Stimulated activated CD4-positive, alpha-beta T cell treated with anti-CD3 and anti-CD28 coated beads, Interleukin-4, amount 100 ng/mL, for 4 hours (primary cell): ENCODE measurements at places on chromosomes 11 and 22.
A peak's percentile ranks its signal among the peaks of the same experiment; 100 is the strongest.

DNA sequence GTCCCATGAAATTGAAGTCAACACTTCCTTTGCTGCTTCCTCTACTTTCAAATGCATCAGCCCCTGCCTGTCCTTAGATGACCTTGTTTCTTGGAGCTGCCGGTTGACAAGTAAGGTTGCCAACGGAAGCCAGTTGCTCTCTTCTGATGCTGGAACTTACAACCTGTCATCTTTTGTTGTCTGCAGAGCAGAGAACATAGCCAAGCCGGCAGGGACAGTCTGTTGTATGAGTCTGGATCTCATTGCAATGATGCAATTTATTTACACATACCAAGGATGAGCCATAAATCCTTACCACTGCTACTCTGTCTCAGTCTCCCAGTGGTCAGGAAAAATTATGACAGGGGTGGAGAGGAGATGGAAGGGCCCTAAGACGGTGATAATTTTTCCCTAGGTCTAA lies 151.4 kb downstream of the BLID start:
- no peak for DNase-seq

GRCh38 chr11:128595221-128595620 lies 7.9 kb upstream of the ETS1 start:
- no peak for DNase-seq

- DNase-seq = no peak
These were observed 58.6 kb downstream of the LRRC4C start for GRCh38 chr11:41400819-41401382.

DNA sequence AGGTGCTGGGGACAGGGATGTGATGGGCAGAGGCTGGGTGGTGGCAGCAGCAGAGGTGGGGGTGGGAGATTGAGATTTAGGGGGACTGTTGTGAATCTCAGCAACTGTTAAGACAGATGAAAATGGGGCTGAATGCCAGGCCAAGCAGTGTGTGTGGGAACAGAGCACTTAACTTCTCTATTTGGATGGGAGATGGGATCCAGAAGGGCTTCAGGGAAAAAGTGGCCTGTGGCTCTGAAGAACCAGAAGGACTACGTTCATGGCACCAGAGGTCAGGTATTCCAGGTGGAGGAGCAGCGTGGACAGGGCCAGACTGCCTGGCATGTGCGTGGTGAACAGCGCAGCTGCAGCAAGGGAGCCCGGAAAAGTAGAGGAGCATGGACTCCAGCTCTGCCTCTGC lies 82.6 kb upstream of the SYT13 start:
- no peak for DNase-seq

GRCh38 chr11:119374632-119375336 lies 6.7 kb downstream of the USP2 start:
- no peak for DNase-seq

DNA sequence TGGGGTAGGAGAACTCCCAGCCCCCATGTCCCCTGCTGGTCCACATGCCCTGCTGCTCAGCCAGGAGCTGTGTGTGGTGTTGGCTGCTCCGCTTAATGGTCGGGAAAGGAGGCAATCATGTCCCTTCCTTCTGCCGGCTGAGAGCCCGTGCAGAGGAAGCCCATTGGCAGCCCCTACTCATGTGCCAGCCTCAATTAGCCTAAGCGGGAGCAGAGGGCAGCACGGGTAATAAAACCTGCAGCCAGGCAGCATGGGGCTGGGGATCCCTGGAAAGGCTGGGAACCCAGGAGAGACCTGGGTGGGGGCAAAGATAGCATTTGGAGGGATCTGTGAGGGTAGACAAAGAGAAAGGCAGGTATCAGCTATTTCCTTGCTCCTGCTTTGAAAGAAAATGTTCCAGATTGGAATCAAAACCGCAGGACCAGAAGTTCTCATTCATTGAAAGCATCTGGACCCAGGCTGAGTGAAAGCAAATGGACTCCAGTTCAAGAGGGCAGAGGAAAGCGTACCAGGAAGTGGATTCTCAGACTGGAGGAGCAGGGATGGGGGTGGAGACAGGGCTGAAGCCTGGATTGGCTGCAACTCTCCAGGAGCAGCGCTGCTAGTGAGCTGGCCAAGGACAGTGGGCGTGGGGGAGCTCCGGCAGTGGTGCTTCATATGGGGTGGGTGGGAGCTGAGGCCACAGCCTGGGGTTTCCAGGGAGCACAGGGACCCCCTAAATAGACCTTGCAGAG lies 103.4 kb upstream of the NECTIN1 start:
- DNase-seq = no peak

GRCh38 chr11:72584293-72584938 lies 89.8 kb downstream of the PDE2A start:
- peak; percentile 70 for DNase-seq

GRCh38 chr22:17199003-17199731 lies 20.1 kb downstream of the ADA2 start:
- DNase-seq = no peak

DNA sequence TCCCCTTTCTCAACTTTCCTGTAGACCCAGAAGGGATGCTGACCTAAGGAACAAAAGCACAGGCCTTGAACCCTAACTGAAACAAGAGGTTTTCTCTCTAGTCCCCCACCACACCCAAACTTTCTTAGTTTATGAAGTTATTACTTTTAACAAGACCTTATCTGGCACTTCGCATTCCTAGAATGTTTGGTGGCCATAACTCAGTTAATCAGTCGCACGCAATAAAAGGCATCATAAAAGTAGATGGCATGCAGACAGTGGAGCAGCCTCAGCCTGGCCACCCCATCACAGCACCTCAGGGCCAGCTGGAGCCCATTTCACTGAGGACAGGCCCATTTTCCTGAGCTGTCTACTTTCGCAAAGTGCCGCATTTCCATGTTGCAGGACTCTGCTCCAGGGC lies 301.9 kb downstream of the OPCML start:
- DNase-seq = no peak

DNA sequence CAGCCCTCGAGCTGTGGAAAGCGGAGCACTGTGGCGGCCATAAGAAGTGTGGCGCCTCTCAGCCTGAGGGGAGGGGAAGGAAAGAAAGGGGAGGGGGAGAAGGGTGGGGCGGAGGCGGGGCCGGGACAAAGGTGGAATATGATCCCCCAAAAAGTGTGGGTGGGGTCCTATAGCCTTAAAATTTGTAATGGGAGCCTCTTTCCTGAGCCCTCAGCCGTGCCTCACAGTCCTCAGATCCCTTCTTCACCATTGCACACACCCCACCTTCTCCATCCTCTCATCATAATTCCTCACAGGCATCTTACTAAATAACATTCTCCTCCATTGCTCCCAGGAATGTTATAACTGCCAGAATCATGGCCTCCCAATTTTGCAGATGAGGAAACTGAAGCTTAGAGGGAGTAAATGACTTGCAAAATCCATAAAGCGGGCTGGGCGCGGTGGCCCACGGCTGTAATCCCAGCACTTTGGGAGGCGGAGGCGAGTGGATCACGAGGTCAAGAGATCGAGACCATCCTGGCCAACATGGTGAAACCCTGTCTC lies 600 bp upstream of the RAB6A start:
- DNase-seq = no peak

GRCh38 chr11:47105541-47105940 lies 71.1 kb downstream of the ARFGAP2 start:
- DNase-seq = no peak

DNA sequence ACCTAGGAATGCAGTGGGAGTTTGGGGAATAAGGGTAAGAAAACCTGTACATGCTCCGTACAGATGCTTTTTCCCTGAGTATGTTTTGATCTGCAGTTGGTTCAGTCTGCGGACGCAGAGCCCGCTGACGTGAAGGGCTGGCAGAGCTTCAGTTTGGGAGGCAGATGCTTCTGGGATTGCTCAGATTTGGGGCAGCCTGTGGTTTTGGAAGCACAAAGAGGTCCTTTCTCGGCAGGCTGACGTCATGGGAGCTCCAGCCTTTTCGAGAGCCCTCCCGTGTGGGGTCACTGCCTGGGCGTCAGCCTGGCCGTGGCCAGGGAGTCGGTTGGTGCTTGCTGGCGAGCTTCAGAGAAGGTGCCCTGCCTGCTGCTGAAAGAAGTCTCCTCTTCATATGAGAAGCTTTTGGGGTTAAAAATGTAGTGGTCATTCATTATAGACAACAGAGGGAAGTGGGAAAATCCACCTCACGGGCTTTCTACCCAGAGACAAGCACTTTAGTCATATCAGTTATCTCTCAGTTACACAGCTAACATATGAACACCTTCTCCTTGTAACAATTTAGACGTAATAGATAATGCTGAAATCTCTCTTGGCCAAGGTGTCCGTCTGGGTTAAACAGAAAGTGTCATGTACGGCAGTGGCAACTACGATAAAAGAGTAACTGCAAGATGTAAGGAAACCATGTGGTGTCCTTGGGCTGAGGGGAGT lies 26.8 kb downstream of the TPCN2 start:
- no peak for DNase-seq

DNA sequence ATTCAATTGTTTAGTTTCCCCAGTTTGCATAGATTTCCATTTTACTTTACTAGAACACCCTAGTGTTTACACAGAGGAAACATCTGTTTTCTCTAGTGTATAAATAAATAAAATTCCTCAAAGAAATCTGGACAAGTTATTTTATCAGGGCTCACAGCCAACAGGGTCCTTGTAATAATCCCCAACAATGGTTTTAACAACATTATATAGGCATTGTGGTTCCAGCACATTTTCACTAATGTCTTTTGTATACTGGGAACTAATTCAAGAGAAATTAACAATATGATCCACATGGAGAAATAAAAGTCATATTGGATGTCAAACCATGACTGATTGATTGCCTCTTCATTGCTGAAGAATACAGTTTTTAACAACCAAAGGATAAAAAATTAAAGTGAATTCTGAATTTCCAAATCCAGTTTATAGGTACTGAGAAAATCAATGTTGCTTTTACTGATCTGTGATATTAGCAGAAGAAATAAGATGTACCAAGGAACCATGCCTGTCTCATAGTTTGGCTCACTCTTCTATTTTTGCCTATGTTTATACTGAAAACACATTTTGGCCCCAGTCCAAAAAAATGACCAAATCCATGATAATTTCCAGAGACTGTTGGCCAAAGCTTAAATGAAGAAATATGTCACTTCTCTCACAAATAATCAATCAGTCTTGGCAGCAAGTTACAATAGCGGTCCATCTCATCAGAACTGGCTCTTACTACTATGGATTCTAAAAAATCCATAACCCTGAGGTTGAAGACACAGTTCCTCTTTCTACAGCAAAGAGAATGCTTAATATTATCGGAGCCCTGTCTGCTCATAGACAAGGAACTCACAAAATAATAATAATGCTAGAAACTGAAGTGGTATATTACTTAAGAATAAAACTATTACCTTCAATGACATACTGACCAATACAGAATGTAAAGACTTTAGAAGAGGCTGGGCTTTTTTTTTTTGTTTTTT lies 1.4 kb upstream of the MS4A13 start:
- no peak for DNase-seq

GRCh38 chr11:35780951-35781860 lies 118.6 kb downstream of the TRIM44 start:
- no peak for DNase-seq

DNA sequence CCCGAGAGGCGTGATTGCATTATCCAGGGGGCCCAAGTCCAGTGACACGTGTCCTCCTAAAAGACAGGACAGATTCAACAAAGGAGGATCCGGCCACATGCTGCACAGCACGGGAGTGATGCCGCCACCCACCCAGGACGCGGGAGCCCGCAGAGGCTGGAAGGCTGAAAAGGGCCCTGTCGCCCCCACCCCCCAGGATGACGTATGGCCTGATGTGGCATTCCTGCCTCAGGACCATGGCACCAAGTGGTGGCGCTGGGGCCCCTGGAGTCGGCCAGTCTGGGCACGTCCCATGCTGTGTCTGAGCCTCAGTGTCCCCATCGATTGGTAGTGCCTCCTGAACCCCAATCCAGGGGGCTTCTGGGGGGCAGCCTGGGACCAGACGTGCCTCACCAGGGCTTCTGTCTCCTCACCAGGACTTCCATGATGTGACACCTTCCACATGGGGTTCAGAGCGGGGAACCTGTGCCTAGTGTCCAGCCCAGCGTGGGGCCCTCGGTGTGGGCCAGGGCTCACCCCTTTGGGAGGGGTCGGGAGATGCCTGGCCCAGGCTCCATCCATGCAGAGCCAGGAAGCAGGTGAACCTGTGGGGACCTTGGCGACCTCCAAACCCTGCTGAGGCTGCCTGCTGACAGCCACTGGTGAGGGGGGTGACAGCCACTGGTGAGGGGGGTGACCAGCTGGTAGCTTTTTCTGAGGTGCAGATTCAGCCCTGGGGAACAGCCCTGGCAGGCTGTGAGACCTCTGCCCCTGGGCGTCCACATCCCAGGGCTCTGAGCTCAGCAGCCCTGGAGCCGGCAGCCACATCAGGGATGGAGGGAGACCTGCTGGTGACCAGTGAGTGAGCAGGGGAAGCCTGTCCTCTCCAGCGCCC lies 75.3 kb downstream of the KCNQ1 start:
- no peak for DNase-seq

GRCh38 chr22:48093981-48094380 lies 1331.5 kb downstream of the TBC1D22A start:
- no peak for DNase-seq

DNA sequence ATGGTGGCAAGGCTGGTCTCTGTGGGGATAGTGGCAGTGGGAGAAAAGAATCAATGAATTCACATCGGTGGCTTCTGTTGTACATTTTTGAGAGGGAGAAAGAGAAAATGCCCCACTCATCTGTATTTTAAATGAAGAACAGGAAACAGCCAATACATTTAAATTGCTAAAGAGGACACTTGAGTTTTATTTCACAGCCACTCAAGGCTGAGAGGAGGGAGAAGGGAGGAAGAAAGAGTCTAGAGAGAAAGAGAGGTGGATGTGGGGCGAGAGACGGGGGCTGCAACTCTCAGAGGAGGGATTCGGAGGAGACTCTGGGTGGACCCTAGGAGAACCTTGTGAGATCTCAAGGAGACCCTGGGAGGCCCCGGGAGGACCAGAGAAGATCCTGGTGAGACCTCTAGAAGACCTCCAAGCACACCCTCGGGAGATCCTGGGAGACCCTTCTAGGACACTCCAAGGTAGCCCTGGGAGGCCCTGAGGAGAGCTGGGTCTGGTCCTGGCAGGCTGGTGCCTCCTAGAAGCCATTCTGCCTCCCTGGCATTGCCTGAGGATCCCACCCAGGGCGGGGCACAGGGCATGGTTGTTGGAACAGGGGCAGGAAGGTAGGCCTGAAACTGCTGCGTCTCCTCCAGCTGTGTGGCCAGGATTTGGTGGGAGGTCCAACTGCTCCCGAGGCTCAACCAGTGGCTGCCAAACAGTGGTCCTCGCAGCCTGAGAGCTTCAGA lies 91.0 kb upstream of the SHISAL1 start:
- no peak for DNase-seq

GRCh38 chr11:130448416-130449309 lies at the start of gene ADAMTS15:
TSS of gene ADAMTS15 (plus strand) at chr11:130448645. CDS start at chr11:130448974, 329 bp downstream.
- no peak for DNase-seq

- DNase-seq = no peak
These were observed 129.2 kb upstream of the MTMR2 start for GRCh38 chr11:96052921-96053651.
